Right lung (tissue), 10 donors: ENCODE measurements at places on chromosomes 13 and 19. TPM values are rescaled to one million over a fixed set of nuclear protein-coding genes. Genes with fewer than 3 reads are reported as not detected.

DNA sequence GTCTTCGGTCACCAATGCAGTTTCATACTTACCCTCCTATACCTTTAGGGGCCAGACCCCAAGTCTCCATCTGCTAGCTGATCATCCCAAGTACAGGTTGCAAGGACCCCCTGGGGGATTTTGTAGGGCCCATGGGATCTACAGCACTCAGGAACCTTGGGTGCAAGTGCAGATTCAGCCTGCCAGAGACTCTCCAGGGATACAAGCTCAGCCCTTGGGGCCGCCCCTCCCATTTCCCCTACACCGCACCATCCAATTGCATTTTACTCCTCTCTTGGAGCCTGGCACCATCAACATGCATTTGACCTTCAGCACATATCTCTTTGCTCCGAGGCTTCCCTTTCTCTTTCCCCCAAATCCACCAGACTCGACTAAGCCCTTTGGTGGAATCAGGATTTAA lies 154.7 kb upstream of the ZNF536 start:
- DNase-seq = no peak

The ZNF324B gene
- 5.8 TPM for polyA plus RNA-seq

DNA sequence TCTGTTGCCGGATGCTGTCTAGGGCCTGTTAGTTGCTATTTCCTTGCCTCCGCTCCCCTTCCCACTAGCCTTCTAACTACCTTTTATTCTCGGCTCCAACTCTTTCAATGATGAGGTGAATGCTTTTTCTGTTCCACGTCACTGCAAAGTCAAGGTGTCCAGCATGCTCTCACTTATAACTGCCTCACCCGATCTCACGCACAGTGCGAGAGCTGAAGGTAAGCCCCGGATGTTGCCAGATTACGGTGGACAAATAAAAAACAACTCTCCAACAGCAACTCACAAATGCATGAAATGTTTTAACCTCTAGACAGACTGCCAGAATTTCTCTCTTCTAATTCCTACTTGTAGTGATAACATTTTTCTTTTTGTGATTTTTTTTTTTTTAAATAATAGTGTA lies 169.9 kb downstream of the STK24 start:
- DNase-seq = no peak

The ZNF578 gene
- polyA plus RNA-seq = 6.3 TPM

GRCh38 chr13:113091211-113091771 lies 14.3 kb upstream of the F7 start:
- DNase-seq = no peak

The ZNF234 gene
- polyA plus RNA-seq = 21.0 TPM

DNA sequence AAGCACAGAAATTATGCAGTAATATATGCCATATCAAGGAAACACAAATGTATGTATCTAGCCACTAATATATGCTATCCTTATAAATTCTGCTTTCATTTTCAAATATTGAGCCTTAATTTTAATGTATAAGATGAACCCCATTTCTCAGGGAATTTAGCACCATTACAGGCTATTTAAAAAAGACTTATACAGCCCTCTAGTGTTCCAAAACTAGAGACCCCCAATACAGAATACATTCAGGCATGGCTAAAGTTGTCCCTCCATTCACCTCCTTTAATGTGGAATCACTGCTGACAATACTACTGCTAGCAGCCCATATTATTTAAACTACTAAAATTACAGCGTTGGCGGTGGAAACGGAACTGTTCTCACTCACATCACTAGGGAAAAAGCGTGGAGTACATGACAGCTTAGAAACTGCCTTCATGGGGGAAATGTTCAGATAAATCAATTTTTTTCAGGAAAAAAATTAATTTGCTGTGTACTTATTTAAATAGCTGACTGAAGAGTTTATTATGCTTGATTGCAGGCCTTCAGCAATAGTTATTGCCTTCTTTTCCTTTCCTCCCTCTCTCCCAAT lies 541.0 kb downstream of the PCDH9 start:
- no peak for DNase-seq

DNA sequence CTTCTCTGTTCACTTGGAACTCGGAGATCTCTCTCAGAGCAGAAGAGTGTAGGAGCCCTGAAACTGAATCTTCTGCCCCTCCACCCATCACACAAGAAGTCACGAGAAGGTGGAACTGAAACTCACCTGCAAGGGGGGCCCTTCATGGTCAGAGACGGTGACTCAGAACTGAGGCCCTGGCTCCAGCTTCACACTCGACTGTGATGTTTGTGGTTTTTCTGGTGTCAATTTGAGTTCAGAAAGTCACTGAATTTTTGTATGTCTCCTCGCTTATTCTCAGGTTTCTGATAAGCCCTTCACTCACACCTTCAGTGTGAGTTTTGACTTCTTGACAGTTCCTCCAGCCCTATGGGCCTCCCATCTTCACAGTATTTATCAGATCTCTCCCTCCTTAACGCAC lies 23.1 kb downstream of the SIGLEC5 start:
- DNase-seq = no peak

DNA sequence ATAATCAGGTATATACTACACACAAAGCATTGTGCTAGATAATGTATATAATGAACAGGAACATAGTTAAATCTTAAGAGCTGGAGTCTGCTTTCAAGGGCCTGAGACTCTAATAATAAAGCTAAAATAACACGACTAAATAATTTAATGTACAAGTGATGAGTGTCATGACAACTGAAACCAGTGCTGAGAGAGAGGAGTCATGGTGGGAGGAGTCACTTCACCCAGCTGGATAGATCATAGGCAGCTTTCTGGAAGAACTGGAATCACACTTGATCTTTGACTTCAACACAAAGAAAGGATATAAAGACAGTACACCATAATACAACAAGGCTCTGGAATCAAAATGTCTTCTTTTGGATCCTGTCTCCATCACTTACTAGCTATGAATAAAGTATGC lies 7.1 kb downstream of the RBM26 start:
- DNase-seq = no peak

- no peak for DNase-seq
These were observed 7.1 kb downstream of the HNRNPM start for GRCh38 chr19:8451885-8452284.

DNA sequence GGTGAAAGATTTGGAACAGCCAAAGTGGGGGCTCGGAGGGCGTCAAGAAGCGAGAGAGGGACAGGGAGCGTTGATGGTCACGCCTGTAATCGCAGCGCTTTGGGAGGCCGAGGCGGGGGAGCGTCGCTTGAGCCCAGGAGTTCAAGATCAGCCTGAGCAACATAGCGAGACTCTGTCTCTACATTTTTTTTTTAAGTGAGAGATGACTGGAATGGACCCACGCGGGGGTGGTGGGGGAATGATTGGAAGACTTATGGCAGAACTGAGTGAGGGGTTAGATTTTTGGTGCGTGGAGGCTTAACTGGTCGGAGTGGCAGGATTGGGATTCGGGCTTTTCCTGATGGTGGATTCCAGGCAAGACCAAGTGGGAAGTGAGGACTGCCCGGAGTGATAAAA lies 725 bp downstream of the PSMD8 start:
- DNase-seq = no peak

The MEX3D gene
- polyA plus RNA-seq = 42.8 TPM

DNA sequence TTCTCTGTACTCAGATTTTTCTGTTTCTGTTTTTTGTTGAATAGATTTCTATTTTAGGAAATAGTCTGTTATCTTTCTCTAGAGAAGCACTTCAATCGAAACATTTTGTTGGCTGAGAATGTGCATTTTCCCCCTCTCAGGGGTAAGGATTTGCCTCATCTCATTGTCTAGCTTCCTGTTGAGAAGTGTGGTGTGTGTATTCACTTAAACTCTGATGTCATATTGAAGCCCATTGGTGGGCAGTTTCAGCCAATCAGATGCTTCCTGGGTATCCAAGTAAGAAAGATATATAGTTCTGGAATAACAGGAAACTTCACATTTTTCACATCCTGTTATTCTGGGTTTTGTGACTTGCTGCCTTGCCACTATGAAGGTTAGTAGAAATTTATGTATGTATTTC lies 87.6 kb downstream of the ARHGEF7 start:
- peak; percentile 64 for DNase-seq

The AXL gene
- 42.3 TPM for polyA plus RNA-seq

The CEACAM5 gene
- polyA plus RNA-seq = 0.58 TPM

DNA sequence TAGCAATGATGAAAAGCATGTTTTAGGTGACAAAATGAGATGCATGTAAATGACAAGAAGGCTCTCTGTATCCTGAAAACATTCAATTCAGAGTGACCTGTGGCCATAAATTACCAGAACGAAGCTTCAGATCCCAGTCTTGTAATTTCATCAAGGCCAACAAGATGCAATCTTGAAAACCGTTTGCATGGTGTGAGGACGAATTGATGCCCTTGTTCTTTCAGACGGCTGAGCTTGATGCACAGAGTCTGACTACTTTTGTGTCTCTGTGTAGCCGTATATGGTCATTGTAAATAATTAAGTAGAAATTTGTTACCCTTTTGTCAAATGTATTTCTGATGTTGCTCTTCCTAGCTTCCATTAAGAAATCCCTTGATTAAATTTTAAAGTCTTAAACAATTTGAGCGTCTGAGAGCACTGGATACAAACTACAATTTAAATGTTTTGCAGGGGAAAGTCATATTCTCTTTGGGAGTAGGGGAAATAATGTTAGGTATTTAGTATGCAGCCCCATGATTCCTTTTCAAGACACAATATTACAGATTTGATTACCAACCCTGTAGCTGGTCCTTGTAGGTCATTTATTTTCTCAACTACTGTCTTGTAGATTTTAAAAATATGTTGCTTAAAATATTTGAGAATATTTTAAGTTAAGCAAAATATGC lies 125.8 kb upstream of the PCDH9 start:
- no peak for DNase-seq

DNA sequence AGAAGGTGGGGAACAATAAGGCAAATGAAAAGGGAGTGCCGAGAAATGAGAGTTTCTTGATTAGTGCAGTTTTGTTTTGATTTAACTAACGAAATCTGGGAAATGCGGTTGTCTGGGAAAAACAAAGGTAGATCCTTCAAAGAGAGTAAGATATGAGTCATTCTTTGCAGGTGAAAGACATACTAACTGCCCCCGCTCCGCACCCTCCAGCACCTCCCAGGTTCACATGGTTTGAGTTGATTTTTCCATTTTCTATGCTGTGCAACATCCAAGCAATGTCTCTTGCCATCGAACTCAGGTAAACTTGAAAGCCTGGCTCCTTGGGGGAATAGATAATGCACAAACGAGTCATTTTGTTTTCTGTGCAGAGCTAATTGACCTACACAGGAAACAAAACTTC lies 84.1 kb upstream of the KLF12 start:
- no peak for DNase-seq

DNA sequence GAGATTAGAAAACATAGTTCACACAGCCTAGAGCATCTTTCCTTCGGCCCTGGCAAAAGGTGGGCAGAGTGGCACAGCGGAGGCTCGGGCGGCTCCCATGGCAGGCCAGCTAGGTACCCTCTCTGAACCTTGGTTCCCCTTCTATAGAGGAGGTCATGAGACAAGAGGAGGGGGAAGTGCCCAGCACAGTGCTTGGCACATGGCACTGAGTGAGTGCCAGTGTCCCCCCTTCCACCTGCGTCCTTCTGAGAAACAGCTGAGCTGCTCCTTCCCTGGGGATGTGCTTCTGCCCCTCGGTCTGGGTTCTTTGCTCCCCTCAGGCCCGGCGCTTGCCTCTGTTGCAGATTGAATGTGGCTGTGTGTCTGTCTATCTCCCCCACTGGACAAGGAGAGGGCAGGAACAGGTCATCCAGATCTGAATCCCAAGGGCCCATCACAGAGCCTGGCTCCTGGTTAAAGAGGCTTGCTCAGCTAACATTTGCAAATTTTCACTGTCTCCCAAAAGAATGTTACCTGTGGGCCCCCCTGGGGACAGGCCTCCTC lies 165.6 kb downstream of the USP12 start:
- DNase-seq = no peak

The XRCC1 gene
- polyA plus RNA-seq = 51.5 TPM

DNA sequence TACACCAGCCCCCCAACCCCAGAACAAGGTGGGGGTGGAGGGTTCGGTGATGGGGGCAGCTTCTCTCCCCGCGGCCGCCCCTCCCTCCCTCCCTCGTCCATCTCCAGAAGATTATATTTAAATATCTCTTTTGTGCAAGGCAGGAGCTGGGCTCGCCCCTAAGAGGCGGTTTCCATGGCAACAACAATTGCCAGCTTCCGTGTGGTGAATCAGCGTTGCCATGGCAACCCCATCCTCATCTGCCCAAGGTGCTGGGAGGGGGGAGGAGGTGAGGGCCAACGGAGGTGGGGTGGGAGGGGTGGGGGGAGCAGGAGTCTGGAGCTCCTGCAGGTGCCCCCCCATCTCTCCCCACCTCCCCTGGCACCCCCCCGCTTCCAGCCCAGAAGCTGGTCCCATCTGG lies 46.4 kb downstream of the CELF5 start:
- DNase-seq = no peak

The ZNF667 gene
- 21.3 TPM for polyA plus RNA-seq

- no peak for DNase-seq
These were observed 278.1 kb downstream of the DNAJC15 start for GRCh38 chr13:43301346-43301969.

GRCh38 chr13:78686461-78686860 lies 27.5 kb upstream of the OBI1 start:
- no peak for DNase-seq

GRCh38 chr19:44539236-44539826 lies 9.9 kb upstream of the CEACAM20 start:
- no peak for DNase-seq

The TUBB4A gene
- 6.8 TPM for polyA plus RNA-seq

GRCh38 chr13:110509971-110510786 lies 51.3 kb downstream of the RAB20 start:
- no peak for DNase-seq

DNA sequence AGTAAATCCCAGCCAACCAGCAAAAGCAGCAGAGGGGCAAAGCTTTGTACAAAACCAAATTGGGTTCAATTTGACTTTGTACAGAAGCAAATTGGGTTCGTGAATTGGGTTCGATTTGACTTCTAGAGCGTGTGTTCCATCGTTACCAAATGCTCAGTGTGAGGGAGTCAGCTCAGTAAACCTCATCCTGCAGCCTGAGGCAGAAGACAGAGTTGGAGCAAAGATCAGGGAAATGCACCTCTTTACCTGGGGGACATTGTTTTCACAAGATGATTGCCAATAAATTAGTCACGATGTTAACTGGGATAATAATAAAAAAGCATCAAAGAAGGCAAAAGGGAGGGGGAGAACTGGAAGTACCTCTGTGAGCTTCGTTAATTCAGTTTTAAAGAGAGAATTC lies 1.5 kb downstream of the RAB20 start:
- no peak for DNase-seq

The IZUMO2 gene
- 1.3 TPM for polyA plus RNA-seq

- no peak for DNase-seq
These were observed 9.8 kb downstream of the PNMA8A start for GRCh38 chr19:46461537-46461936.

DNA sequence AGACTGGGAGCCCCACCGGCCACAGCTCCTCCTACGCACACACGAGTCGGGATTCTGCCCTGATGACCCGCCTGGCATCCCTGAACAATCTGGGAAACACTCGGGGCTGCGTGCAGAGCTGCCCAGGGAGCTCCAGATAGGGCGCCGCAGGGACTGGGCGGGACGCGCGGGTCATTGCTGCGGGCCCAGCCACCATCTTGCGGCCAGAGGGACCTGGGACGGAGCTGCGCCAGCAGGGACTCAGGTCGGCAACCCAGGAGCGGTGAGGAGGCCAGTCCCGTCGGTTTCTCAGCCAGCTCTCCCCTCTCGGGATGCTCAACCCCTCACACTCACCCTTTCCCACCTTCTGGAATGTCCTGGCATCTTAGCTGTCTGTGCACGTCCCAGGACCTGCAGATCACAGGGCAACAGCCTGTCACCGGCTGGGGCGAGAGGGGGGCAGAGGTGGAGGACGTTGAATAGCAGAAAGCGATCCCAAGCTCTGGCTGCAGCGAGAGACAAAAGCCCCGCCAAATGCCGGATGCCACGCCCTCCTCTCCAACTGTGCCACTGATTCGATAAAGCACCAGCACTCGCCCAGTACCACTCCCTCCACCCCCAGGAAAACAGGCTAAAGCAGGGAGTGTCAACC lies 20.4 kb upstream of the ZNF91 start:
- DNase-seq = peak; percentile 30
